Left cardiac atrium (tissue), 4 donors: ENCODE measurements at places on chromosomes 2 and 18. TPM values are rescaled to one million over a fixed set of nuclear protein-coding genes. Genes with fewer than 3 reads are reported as not detected.

ASAP2 gene
- 18.2 TPM for total RNA-seq

CYRIA gene
- 7.2 TPM for total RNA-seq

COL5A2 gene
- 29.9 TPM for total RNA-seq

GCKR gene
- total RNA-seq: 1.2 TPM

KDM3A gene
- total RNA-seq: 35.5 TPM
